ENCODE measurements at places on chromosomes 6 and 20.

DNA sequence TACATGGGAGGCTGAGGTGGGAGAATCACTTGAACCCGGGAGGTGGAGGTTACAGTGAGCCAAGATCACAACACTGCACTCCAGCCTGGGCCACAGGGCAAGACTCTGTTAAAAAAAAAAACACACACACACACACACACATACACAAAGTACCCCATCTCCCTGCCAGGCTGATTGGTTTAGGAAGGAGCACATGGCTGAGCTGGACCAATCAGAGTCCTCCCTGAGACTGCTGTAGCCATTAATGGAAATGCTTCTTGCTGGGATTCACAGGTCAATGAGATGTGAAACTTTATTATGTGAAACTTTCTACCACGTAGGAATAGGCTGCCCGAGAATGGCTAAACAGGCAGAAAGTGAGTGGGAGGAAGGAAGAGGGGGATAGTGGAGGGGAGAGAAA is 2.9 kb downstream of the TREM1 start:
- no peak for DNase-seq

DNA sequence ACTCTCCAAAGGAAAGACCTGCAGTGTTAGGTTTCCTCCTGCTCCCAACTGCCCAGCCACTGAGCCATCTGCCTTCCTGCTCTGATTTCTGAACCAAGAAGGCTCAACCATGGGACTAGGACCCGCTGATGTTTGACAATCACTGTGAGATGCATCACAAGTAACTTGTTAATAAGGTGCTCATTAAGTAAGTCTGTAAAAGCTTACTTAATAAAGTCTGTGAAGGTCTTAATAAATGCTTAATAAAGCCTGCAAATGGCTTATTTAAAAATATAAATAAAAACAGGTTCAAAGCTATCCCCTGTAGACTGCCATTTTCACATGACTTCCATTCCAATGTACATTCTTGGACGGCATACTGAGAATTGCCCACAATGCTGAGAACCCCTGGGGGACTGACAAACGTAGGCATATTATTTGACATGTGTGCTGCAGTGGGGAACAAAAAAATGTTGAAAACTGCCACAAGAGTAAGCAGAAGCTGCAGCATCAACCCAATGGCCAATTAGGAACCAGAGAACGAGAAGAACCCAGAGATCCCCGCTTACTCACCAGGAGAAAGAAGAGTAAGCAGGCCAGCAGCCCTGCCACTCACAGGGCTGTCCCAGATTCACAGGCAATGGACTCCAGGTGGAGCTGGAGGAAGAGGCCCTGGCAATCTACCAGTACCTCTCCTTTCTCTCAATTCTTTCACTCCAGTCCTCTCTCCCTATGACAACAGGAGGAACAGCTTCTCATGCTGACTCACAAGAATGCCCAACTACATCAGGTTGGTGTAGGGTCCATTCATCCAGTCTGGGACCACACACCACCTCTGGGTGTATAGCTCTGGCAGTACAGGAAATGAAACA is 19.5 kb downstream of the KIF13A start:
- no peak for DNase-seq

- DNase-seq: no peak
These were observed 193.3 kb downstream of the SASH1 start for GRCh38 chr6:148535976-148536375.

- no peak for DNase-seq
These were observed 56.7 kb upstream of the SGK1 start for GRCh38 chr6:134374491-134375219.

- no peak for DNase-seq
These were observed 103.6 kb downstream of the PHF3 start for GRCh38 chr6:63739094-63739687.

GRCh38 chr6:29493261-29493660 is 5.5 kb upstream of the MAS1L start:
- no peak for DNase-seq

- DNase-seq: no peak
These were observed 50.8 kb downstream of the UTRN start for GRCh38 chr6:144335914-144336313.

GRCh38 chr6:75381877-75382633 is 97.5 kb upstream of the TMEM30A start:
- DNase-seq: no peak

DNA sequence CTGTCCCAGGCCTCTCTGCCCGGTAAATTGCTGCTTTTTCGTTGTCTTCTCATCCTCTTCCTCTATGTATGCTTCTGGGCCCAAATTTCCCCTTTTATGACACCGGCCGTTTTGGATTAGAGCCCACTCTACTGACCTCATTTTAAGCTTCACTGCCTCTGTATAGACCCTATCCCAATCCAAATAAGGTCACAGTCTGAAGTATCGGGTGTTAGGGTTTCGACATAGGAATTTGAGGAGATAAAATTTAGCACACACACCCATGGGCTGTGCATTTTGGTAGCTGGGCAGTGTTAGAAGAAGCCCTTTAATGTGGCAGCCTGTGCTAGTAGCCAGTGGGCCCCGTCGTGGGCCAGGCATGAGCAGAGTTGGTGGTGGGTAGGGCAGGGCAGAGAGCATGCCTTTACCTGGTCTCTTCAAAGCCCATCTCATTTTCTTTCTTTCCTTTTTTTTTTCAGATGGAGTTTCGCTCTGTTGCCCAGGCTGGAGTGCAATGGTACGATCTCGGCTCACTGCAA is 27.9 kb upstream of the EZR start:
- DNase-seq: no peak

DNA sequence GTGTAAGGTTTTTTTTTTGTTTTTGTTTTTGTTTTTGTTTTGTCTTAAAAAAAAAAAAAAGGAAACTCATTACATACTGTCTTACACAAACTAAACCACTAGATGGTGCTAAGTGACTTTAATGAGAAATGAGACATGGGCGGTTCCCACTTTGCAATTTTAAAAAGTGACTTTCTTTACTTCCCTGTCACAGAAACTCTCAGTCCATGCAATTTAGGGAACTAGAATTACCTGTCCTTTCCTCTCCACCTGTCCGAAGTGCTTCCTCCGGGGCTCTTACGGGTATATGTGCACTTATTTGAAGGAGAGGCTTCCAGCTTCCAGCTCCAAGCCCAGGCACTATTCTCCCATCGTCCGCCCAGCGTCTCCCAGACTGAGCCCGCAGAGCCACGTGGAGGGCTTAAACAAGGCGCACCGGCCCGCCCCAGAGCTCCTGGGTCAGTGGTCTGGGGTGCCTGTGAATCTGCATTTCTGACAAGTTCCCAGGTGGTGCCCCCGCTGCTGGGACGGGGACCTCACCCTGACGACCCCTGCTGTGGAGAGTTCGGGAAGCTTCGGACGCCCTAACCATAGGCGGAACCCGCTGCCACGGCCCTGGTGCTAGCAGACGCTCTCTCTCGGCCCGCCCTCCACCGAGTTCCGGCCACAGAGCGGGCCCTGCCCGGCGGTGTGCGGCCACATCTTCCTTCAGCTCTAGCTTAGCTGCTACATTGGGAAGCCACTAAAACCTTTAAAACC is 26.1 kb downstream of the BFSP1 start:
- no peak for DNase-seq

DNA sequence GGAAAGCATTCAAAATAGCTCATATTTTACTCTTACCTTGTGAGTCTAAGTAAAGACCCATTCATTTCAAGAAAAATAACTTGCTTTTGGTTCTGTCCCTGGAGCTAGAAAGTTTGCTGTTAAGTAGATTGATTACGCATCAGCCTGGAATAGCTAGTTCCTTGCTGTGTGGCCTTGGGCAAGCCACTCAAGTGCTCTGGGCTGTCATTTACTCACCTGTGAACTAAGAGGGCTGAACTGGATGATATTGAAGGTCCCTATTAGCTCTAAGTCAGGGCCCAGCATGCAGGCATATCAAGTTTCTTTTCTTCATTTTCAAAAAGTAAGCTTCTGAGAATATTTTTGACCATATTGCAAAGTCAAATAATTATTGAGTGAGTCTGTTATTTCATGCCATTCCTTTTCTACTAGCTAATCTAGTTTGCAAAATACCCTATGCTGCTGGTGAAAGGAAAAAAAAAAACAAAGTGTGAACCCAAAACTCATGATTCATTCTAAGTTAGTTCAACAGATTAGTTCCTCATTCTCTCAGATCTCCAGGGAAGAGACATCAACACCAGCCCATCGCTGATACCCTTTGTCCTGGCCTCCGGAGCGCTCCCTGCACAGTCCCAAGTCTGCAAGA is 106.5 kb upstream of the GMDS start:
- no peak for DNase-seq

- DNase-seq: no peak
These were observed 397.6 kb upstream of the GJE1 start for GRCh38 chr6:141735126-141735525.

- peak; percentile 39 for DNase-seq
These were observed 102.6 kb downstream of the LAMP5 start for GRCh38 chr20:9616833-9617461.

GRCh38 chr6:119430805-119431204 is 81.2 kb upstream of the MAN1A1 start:
- no peak for DNase-seq

DNA sequence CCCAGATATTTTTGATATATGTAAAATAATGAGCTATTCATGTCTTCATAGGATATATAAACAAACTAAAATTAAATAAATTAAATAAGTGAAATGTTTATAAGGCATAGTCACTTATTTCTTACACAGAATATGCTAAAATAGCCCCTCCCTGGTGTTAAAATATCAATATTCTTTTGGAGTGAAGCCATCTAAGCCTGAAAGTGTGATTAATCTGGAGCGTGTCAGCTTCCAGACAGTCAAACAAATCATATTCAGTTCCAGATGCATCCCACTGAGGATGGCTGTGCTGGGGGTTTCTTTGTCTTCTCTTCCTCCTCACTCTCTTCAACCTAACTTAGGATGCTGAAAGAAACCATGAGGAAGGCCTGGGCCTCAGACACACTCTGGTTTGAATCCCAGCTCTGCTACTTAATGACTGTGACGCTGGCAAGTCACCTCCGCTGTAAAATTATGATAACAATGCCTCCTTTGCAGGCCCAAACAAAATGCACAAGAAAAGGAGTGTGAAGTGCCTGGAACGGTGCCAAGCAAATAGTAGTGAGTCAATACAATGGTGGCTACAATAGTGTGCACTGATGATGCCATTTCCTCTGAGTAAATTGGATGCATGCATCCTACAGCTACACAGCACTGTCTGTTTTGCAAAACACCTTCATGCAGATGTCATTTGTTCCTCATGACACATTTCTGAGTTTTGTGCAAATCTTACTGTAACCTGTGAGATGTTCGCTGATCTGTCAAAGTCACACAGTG is 161.4 kb downstream of the FOXC1 start:
- DNase-seq: no peak

- no peak for DNase-seq
These were observed 1082.3 kb upstream of the GJE1 start for GRCh38 chr6:141050471-141050870.

DNA sequence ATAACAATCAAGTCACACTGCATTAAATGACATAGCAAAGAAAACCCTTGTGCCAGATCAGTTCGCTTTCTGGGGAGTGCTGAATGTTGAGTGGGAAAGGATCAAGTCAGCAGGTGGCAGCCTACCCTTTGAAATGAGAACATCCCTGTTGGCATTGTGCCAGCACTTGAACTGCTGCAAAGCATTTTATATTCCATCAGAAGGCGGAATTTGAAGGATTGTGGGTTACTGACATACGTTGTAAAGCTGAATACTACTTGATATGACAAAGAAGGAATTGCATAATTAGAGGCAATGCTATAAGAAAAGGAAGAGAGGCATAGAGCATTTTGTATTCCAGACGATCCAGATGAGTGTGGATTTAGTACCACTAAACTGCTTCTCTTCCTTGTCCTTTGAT is 26.5 kb downstream of the BCKDHB start:
- peak; percentile 83 for DNase-seq

DNA sequence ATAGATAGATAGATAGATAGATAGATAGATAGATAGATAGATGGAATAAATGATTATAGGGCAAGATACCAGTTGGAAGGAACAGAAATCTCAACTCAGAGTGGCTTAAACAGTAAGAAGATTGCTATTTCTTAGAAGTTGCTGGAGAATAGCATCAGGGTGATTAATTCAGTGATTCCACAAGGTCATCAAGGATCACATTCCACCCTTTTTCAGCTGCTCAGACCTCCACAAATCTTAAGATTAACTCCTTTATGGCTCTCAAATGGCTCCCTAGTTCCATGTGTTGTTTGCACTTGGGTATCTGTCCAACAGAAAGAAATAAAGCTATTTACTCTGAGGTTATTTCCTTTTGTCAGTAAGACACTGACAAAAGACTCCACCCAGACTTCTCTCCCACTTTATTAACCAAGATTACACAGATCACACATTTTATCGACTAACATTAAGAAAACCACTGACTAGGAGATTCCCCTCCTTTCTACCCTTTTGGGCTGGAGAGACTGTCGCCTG is 68.3 kb upstream of the KIF16B start:
- no peak for DNase-seq

DNA sequence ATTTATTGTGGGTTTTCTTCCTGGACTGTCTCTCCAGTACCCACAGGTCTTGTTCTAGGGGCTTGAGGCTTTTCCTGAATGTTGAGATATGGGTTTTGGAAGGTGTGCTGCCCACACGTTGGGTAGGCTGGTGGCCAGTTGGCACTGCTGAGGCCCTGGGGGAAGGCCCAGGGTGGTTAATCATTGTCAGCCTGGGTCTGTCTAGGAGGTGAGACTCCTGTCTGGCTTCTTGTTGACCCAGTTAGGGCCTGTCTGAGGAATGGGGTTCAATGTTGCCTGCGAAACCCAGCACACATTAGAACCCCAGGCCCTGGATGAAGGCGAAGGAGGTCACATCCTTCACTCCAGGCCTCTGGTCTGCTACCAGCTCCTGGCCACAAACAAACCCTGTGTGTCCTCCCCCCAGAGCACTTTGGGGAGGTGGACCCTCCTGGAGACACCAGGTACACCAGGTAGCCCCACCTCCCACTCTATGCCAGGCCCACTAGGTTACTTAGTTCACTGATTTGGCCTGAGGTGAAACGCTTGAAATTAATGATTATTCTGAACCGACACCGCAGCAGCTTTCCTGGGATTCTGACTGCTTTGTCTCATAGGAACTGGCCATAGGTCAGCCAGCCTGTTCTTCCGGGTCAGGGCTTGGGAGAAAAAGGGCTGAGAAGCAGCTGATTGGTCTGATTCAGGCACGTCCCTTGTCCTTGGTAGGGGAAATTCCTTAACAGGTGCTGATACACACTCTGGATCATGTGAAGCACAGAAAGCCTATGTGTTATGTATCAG is 15.2 kb downstream of the DNMT3B start:
- DNase-seq: no peak

- no peak for DNase-seq
These were observed 45.2 kb downstream of the ANKEF1 start for GRCh38 chr20:10079964-10080363.

Data from amygdala (tissue), 56 donors.